Activated naive CD8-positive, alpha-beta T cell treated with anti-CD3 and anti-CD28 coated beads, Interleukin-2, amount 50 U/mL, for 24 hours (primary cell): ENCODE measurements at places on chromosomes 16 and 17.

- H3K4me3 ChIP-seq = no peak overlapping the region
- H3K27ac ChIP-seq = no peak overlapping the region
- no peaks in the 10 kb centered on the region for H3K36me3 ChIP-seq
- no peak for DNase-seq
- H3K27me3 ChIP-seq = peaks cover 10% of the 10 kb centered on the region
These were observed 17.0 kb upstream of the UMOD start for GRCh38 chr16:20369452-20370054.

- DNase-seq = no peak
- no peaks in the 10 kb centered on the region for H3K27me3 ChIP-seq
- peaks cover 5% of the 10 kb centered on the region for H3K36me3 ChIP-seq
- H3K4me3 ChIP-seq = no peak overlapping the region
- H3K4me1 ChIP-seq = peaks cover 4% of the 10 kb centered on the region
- no peak overlapping the region for H3K27ac ChIP-seq
These were observed 165.6 kb downstream of the SNX29 start for GRCh38 chr16:12142157-12142556.

GRCh38 chr16:50169555-50170096 lies 16.5 kb downstream of the TENT4B start:
- H3K27ac ChIP-seq = no peak overlapping the region
- peaks cover 75% of the 10 kb centered on the region for H3K4me1 ChIP-seq
- H3K4me3 ChIP-seq = no peak overlapping the region

DNA sequence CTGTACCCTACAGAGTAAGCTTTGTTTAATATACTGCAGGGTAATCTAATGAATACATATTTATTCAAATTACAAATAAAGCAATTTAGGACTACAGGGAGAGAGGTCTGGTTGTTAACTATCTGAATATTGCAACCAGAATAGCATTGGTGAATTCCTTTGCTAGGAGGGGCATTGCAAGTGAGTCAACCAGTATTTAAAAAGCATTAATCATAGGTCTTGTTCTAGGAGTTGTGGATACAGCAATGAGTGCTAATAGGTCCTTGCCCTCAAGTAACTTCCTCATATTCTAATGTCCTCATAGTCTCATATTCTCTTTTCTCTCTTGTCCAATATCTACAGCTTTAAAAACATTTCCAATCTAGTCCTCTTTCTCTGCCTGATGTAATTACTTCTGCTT lies 531.4 kb downstream of the CDH11 start:
- DNase-seq = no peak
- H3K4me1 ChIP-seq = no peaks in the 10 kb centered on the region
- no peak overlapping the region for H3K4me3 ChIP-seq
- H3K27me3 ChIP-seq = no peaks in the 10 kb centered on the region

- H3K4me1 ChIP-seq = peaks cover 11% of the 10 kb centered on the region
- no peak overlapping the region for H3K27ac ChIP-seq
- no peak overlapping the region for H3K4me3 ChIP-seq
- DNase-seq = no peak
- no peaks in the 10 kb centered on the region for H3K27me3 ChIP-seq
These were observed 45.9 kb downstream of the BRIP1 start for GRCh38 chr17:61817452-61817851.

- peak within 1 kb of the TSS; percentile 73 for H3K4me3 ChIP-seq
- peak within 1 kb of the TSS; percentile 81 for H3K27ac ChIP-seq
- H3K36me3 ChIP-seq = peaks cover 21% of the 10 kb centered on the region
These were observed at the start of gene SPATA32 for GRCh38 chr17:45261577-45262515. Gene SPATA32, minus strand, starts transcription at chr17:45262094. Its CDS starts 78 bp downstream, at chr17:45262016.

GRCh38 chr17:80246266-80246681 lies 14.4 kb upstream of the RNF213 start:
- no peaks in the 10 kb centered on the region for H3K36me3 ChIP-seq
- no peaks in the 10 kb centered on the region for H3K27me3 ChIP-seq

DNA sequence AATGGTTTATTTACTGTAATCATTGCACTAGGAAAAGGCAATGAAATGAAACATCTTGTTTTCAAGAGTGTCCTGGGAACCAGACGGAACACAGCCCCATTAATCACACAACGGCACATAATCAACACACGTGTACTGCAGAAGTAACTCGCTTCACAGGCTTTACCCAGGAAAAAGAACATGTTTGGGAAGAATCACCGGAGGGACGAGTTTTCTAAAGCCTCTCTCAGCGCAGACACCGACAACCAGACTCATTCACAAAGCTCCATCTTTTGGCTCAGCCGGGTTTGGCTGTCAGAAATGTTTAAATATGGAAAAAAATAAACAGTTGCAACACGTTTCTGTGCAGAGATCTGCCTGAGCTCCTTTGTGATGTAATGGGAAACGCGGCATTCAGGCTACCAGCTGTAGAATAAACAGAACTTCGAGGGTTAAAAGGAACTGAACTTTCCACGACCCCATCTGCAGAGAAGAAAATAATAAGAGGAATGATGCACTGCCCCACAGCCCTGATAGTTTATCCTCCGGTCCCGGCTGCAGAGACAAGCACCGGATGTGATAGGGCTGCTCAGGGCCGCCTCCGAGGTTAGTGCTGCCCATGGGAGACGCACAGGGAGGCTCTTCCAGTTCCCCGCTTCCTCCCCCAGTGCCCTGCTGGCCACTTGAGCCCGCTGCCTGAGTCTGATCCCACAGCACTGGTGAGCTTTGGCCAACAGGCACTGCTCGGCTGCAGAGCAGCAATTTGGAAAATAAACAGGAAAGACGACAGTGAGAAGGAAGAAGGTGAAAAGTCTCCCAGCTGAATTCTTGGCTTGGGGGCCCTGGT lies 119.8 kb downstream of the HIC1 start:
- DNase-seq = no peak
- peaks cover 14% of the 10 kb centered on the region for H3K36me3 ChIP-seq
- no peaks in the 10 kb centered on the region for H3K27me3 ChIP-seq
- no peak overlapping the region for H3K4me3 ChIP-seq

DNA sequence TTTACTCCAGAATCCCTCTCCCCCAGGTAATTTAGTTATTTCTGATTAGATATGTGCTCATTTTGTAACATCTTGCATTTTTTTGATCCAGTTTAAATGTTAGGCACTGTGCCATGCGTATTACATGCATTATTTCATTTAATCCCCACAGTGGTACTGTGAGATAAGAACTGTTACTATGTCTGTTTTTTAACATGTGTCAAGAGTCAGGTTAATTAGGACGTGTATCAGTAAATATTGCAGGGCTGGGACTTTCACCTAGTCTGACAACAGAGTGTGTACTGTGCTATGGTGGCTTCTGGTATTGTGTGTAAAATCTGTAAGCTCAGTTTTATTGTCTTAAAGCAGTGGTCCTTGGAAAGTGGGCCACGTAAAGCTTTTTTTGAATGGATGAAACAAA lies 10.6 kb downstream of the RSPRY1 start:
- H3K4me3 ChIP-seq = no peak overlapping the region
- no peaks in the 10 kb centered on the region for H3K27me3 ChIP-seq

DNA sequence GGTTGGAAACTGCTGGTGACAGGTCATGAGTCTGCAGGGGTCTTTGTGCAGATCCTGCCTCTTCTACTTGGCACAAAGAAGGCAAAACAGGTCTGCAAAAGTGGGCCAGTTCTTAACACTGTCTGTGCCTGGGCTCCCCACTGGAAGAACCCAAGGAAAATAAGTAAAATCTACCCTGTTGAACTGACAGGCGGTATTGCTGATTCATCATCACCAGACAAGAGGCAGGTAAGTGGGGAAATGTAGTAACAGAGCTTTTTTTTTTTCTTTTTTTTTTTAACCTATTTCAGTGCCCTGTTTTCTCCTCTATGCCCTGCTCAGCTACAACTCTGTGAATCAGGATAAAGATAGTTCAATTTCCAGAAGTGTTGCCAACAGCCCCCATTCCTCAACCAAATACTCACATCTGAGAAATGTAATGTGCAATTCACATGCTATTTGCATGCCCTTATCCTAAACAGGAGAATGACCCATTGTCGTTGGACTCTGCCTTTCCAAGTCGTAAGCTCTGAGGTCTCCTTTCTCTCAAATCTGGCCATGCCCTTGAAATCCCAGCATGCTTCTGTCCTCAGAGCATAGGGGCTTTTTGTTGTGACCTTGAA lies 237.0 kb downstream of the SOX9 start:
- DNase-seq = no peak
- no peaks in the 10 kb centered on the region for H3K36me3 ChIP-seq
- H3K4me3 ChIP-seq = no peak overlapping the region

DNA sequence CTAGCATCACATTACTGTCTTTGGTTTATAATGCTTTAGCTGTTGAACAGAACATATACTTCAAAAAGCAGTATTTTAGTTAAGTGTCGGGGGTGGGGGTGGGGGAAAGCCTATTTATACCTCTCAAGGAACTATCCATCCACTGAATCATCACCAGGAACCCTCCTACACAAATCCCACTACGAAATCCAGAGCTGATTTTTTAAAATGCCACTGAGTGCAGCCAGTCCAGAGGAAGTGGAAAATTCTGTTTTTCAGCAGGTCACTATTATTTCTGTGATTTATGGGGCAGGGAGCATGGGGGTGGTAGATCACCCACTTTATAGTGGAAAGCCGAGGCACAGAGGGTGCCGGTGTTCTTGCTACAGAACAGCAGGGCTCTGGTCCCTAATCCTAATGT lies 284.1 kb downstream of the SOX9 start:
- no peak overlapping the region for H3K4me3 ChIP-seq
- no peaks in the 10 kb centered on the region for H3K36me3 ChIP-seq
- no peaks in the 10 kb centered on the region for H3K27me3 ChIP-seq

DNA sequence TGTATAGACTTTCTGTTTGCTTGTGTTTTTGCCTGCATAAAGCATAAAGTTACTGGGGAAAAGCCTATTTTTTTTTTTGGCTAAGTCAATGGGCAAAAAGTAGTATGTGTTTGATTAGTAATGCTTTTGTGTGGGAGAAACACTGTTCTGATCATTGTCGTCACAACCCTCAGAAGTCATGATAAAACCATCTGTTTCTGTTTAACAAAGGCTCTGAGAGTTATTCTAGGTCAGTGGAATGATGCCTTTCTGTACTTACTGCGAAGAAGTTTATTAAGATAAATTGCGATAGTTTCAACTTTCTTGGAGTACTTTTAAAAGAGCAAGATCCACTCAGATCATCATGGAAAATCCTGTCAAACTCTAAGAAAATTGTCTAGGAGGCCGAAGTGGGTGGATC lies 80.9 kb downstream of the PRKCA start:
- H3K36me3 ChIP-seq = peaks cover 37% of the 10 kb centered on the region
- no peak for DNase-seq
- no peak overlapping the region for H3K4me3 ChIP-seq
- peak overlapping the region; percentile 57 for H3K27ac ChIP-seq

GRCh38 chr17:60127068-60128064 lies 22.4 kb upstream of the CA4 start:
- H3K27ac ChIP-seq = no peak overlapping the region
- H3K27me3 ChIP-seq = no peaks in the 10 kb centered on the region
- peaks cover 5% of the 10 kb centered on the region for H3K36me3 ChIP-seq

- no peak overlapping the region for H3K27ac ChIP-seq
- H3K4me3 ChIP-seq = no peak overlapping the region
- no peaks in the 10 kb centered on the region for H3K27me3 ChIP-seq
- peaks cover 4% of the 10 kb centered on the region for H3K36me3 ChIP-seq
These were observed 10.3 kb downstream of the MINK1 start for GRCh38 chr17:4843321-4844000.

GRCh38 chr16:23324727-23325126 lies 22.6 kb downstream of the SCNN1B start:
- DNase-seq = no peak
- H3K27ac ChIP-seq = no peak overlapping the region
- H3K4me3 ChIP-seq = no peak overlapping the region
- no peaks in the 10 kb centered on the region for H3K36me3 ChIP-seq
- no peaks in the 10 kb centered on the region for H3K27me3 ChIP-seq
- H3K4me1 ChIP-seq = peaks cover 9% of the 10 kb centered on the region

DNA sequence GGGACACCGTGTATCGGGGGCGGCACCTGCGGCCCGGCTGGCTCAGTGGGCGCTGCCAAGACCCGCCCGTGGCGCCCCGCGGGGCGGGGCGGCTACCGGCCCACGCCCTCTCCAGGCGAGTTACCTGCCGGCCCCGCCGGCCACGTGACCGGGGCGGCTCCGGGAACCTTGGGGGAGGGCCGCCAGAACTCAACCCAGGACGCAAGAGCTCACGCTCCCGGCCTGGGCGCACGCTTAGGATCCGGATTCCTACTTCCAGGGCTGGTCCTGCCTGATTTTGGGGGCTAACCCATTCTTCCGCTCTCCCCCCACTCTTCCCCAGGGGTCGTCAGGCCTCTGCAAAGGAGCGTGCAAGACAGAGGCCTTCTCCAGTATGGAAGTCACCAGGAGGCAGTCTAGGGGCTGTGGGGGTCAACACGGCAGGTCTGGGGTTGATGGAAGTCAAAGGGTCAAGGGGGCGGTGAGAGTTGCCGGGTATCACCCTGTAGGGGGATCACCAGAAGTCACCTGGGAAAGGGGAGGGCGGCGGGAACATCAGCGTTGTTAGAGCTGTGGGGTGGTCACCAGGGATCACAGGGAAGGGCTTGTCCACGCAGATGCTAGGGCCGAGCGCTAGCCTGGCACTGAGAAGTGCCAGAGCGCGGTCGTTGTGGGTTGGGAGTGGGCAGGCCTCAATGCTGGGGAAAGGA lies 354 bp upstream of the ESRP2 start:
- H3K4me1 ChIP-seq = peaks cover 41% of the 10 kb centered on the region
- peak overlapping the region; percentile 87 for H3K27ac ChIP-seq
- DNase-seq = peak; percentile 42
- no peaks in the 10 kb centered on the region for H3K27me3 ChIP-seq
- peak overlapping the region; percentile 90 for H3K4me3 ChIP-seq
- no peaks in the 10 kb centered on the region for H3K36me3 ChIP-seq
